Activated CD4-positive, alpha-beta T cell treated with anti-CD3 and anti-CD28 coated beads for 36 hours (primary cell): ENCODE measurements at places on chromosomes 1 and 21.

GRCh38 chr1:69146303-69146702 is 421.4 kb upstream of the LRRC7 start:
- no peak for DNase-seq

- DNase-seq = no peak
Measured at GRCh38 chr1:109812691-109813393, 49.1 kb upstream of the EPS8L3 start.

GRCh38 chr1:177309880-177310279 is 139.1 kb downstream of the BRINP2 start:
- DNase-seq = no peak

- DNase-seq = peak; percentile 76
Measured at GRCh38 chr21:34022627-34023335, 50.6 kb upstream of the MRPS6 start.
